ENCODE measurements at places on chromosomes 1 and 21.

DNA sequence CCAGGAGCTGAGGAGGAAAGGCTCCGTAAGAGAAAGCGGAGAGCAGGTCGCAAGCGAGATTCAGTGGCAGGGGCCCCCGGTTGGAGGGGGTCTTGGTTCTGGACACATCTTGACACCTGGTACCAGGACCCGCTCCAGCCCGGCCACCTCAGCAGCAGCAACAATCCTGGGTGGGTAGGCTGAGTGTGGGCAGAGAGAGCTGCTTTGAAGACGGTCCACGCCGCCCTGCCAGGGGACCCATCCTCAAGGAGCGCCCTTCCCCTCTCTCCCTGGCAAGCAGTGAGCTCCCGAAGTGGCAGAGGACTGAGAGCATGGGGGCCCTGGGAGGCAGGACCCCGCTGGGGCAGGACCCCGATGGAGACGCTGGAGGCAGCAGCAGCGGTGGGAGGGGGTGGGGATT is 35.6 kb upstream of the LAPTM5 start:
- DNase-seq, result no peak

DNA sequence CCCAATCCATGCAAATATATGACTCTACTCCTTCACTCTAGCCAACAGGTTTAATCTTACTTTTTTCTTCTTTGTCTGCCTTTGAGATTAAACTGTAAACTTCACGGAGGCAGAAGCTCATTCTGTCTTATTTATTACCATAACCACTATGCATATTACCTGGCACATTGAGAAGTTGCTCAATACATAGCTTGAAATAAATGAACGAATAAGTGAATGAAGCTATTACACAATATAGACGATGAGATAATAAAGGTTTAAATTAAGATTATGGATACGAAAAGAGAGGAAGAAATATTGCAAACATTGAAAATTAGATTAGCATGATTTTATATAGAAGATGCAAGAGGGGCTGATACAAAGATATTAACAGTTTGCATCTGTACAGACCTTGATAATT is 385.1 kb downstream of the LTN1 start:
- DNase-seq, result no peak

- DNase-seq, result no peak
Observed at GRCh38 chr1:22163564-22163963, 20.7 kb upstream of the WNT4 start.

DNA sequence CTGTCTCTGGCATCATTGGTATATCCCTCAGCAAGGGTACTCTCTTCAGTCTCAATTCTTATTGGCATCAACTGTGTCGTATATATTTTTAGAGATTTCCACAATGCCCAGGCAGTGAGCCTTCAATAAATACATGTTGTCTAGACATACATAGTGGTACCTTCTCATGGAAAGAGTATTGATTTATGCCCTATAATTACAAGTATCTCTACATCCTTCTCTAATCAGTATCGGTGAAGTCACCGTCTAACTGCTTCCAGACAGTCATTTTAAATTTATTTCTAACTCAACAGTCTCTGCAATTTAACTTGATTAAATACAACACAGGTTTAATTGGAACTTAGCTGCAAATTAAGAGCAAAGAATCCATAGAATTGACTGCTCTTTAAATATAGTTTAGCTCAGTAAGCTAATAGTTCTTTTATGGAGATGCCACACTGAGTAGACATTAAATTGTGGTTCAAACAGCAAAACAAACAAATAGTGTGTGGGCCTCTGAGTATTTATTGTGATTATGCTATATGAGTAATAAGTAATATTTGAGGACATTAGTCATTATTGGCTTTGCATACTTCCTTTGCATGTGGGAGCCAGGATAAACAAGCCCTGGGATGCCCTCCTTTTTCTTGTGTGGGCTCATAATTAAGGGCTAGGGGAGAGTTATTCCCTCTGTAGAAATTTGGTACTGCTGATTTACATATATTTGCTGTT is 126.9 kb upstream of the DUSP10 start:
- no peak for DNase-seq

DNA sequence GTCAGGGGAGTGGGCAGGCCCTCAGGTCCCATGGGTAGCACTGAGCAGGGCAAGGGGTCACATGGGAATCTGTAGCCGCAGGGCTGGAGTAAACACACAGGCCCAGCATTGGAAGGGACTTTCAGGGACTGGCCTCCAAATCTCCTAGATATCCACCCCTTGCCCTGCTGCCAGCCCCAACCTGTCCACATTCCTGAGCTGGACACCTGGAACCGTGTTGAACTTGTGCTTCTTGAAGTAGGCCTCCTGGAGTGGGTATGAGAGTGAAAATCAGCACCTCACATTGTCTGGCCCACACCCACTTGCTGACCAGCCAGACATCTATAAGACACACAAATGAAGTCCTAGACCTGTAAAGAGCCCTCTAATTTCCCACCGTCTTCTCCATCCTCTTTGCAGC is 7.7 kb downstream of the POMGNT1 start:
- DNase-seq, result no peak

- no peak for DNase-seq
Observed at GRCh38 chr1:147721716-147722115, 38.7 kb downstream of the GJA5 start.

DNA sequence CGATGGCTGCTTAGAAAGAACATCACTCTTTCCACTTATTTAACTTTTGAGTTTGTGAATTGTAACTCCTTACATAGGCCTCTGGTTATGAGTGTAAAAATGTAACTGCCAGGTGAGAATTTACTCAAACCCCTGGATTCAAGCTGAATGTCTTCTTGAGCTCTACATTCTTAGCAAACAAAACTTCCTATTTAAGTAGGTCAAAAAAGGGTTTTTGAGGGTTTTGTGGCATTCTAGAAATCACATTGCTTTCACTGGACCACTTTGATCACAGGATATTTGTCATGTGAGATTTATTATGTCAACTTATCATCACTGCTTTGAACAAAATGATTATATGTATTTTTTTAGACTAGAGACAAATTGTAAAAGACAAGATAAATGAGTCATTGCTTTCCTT is 5.7 kb downstream of the IL23R start:
- DNase-seq, result no peak

DNA sequence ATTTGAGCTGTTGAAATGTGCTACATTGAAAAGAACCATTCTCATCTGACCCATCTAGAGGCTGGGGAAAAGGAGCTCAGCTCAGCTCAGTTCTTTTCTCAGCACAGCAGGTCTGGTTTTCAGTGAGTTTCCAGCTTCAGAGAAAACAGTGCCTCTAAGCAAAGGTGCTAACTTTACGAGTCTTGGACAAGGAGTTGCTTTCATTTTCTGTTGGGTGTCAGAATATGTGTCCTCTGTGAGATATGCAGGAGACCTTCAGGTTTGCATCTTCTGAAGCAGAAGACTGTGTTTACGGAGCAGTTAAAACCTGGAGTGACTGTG is 321.3 kb upstream of the USP24 start:
- no peak for DNase-seq

- no peak for DNase-seq
Observed at GRCh38 chr1:14259191-14259757, 339.2 kb upstream of the KAZN start.

GRCh38 chr1:242764161-242764560 is 239.7 kb upstream of the PLD5 start:
- DNase-seq, result no peak

DNA sequence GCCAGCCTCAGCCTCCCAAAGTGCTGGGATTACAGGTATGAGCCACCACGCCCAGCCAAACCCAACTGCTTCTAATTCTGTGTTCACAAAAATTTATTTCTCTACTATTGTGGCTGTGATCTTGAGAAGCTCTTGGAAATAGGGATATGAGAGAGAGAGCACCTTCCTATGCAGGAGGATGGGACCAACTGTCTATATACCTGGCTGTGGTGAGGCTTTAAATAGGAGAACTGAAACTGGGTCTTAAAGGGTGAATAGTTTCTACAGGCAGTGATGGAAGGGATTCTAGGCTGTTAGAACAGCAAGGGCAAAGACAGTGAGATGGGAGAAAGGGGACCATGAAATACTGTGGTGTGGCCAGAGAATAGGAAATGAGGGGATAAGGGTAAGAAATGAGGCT is 8.3 kb upstream of the PTCH2 start:
- no peak for DNase-seq

- no peak for DNase-seq
Observed at GRCh38 chr1:196399713-196400112, 208.5 kb downstream of the KCNT2 start.

DNA sequence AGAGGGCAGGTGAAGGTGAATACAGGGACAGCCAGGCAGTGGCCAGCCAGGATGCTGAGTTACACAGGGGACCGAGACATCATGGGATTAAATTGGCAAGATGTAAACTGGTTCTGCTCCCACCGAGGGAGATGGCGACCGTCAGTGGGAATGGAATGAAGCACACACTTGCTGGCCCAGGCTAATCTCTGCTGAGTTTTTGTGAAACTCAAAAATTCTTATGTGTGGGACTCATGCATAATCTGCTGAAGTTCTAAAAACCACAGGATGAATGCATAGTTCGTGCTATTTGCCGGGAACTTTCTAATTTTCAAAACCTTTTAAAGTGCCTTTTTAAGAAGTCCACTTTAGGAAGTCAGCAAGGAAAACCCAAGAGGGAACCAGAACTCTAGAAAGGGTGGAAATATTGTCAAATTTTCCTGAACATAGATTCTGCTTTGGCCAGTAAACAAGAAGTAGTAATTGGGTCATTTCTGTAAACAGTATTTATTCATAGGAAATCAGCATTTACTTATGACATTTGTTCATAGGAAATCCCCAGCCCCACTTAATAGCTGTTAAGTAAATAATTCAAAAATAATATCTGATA is 85.4 kb upstream of the ROR1 start:
- no peak for DNase-seq

DNA sequence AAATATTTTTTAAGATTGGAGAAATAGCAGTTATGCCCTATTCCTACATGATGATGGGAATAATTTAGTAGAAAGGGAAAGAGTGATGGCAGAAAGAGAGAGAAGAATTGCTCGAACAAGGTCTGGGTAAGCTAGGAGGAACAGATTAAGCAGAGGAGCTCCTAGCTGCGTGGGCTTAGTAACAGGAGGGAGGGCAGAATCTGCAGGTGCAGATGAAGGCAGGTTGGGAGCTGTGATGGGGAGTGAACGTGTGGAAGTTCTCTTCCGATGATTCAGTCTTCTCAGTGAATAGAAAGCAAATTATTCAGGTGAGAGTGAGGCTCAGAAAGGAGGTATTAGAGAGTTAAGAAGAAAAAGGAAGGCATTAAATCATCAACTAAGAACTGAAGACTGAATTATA is 8.3 kb upstream of the CR1 start:
- DNase-seq, result no peak

DNA sequence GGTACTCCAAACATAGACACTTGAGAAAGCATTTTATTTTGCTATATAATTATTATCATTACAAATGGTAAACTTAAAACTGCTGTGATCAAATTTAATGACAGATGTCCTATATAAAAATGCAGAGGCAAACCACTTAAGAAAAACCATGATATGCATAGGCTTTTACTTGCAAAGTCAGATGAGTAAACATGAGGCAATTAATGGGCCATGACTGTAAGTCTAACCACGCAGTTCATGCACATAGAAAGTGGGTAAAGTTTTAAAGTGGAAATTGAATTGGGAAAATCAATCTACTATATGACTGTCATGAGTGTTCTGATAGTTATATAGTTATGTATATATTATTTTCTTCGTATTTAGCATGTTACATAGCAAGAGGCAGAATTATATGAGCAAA is 219.2 kb downstream of the PTPRC start:
- no peak for DNase-seq

- DNase-seq, result no peak
Observed at GRCh38 chr1:58845942-58846341, 62.1 kb upstream of the JUN start.

- no peak for DNase-seq
Observed at GRCh38 chr1:71031426-71031825, 16.2 kb downstream of the PTGER3 start.

GRCh38 chr1:38488162-38488898 is 371.2 kb downstream of the RRAGC start:
- DNase-seq, result no peak

- DNase-seq, result no peak
Observed at GRCh38 chr1:19481826-19482398, 3.4 kb downstream of the CAPZB start.

DNA sequence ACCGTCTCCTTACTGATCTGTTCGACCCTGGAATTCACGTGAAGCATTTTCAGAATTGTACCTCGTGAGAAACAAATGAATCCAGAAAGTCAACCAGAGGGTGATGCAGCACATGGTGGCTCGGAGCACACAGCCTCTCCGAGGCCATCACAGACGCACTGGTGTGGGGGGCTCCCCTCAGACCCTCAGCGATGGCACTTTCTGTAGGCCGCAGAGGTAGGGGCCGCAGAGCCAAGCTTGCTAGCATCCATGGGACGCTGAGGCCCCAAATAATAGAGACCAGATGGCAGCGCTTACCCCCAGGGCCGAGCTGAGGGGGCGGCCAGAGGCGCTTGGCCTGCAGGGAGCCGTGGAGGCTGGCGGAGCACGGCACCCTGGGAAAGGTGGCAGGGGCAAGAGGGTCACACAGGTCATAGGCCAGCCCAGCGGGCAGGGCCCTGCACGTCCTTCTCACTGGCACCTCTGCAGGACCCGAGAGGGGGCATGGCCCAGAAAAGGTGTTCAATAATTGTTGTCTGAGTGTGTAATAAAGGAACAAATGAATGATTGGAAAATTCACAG is 28.1 kb upstream of the COL6A2 start:
- no peak for DNase-seq

- no peak for DNase-seq
Observed at GRCh38 chr1:152654110-152654509, 9.1 kb upstream of the LCE2D start.

GRCh38 chr1:152034654-152035538 is 1.9 kb downstream of the S100A11 start:
- peak; percentile 46 for DNase-seq

- DNase-seq, result no peak
Observed at GRCh38 chr1:90834886-90835660, 118.0 kb upstream of the BARHL2 start.

GRCh38 chr21:38982804-38983203 is 177.1 kb downstream of the ETS2 start:
- DNase-seq, result no peak

All from activated T-helper 1 cell treated with anti-CD3 and anti-CD28 coated beads, Interleukin-2, amount 50 U/mL, for 16 hours (primary cell).